NCI-H187 treated with DMSO at 0.1 percent for 48 hours (cell line): ENCODE measurements at places on chromosomes 3 and 15.

GRCh38 chr3:7630351-7630911 is 769.5 kb downstream of the GRM7 start:
- no peak for DNase-seq

DNA sequence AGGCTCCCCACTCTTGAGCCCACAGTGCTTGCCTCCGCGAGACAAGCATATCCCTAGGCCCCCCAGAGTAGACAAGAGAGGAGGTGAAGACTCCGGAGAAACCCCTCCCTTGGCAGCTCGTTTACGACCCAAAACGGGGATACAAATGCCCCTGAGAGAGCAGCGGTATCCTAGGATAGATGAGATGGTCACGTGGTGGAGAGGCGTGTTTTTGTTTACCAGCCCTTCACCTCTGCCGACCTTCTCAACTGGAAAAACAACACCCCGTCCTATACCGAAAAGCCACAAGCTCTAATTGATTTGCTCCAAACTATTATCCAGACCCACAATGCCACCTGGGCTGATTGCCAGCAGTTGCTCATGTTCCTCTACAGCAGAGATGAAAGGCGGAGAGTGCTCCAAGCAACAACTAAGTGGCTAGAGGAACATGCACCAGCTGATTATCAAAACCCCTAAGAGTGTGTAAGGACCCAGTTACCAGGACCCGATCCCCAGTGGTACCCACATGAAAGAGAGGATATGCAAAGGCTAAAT is 99.5 kb upstream of the OSBPL11 start:
- no peak for DNase-seq

GRCh38 chr3:169913323-169913722 is 2.0 kb downstream of the SAMD7 start:
- DNase-seq, result no peak

DNA sequence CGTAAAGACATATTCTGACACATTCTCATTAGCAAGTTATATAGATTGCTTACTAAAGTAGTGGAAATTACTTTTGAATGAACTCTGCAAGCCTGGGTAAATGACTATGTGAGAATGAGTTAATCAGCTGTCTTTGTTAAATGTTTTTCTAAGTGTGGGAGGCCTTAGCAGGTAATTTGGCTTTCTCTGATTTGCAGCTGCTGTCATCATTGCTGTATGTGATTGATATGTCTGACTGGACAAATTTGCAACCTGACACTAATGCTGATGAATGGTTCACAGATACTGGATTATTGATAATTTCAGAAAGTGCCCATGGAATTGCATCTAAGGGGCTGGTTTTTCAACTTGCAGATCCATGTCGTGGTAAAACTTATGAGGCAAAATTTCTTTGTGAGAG is 372.2 kb upstream of the SGO1 start:
- DNase-seq, result no peak

DNA sequence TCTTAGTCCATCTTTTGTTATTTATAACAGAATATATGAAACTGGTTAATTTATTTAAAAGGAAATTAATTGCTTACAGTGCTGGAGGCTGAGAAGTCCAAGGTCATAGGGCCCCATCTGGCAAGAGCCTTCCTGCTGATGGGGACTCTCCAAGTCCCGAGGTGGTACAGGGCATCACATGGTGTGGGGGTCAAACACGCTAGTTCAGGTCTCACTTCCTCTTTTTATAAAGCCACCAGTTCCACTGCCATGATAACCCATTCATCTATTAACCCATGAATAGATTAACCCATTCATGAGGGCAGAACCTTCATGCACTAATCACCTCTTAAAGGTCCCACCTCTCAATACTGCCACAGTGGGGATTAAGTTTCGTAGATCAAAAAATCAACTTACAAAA is 659.3 kb downstream of the NAALADL2 start:
- no peak for DNase-seq

DNA sequence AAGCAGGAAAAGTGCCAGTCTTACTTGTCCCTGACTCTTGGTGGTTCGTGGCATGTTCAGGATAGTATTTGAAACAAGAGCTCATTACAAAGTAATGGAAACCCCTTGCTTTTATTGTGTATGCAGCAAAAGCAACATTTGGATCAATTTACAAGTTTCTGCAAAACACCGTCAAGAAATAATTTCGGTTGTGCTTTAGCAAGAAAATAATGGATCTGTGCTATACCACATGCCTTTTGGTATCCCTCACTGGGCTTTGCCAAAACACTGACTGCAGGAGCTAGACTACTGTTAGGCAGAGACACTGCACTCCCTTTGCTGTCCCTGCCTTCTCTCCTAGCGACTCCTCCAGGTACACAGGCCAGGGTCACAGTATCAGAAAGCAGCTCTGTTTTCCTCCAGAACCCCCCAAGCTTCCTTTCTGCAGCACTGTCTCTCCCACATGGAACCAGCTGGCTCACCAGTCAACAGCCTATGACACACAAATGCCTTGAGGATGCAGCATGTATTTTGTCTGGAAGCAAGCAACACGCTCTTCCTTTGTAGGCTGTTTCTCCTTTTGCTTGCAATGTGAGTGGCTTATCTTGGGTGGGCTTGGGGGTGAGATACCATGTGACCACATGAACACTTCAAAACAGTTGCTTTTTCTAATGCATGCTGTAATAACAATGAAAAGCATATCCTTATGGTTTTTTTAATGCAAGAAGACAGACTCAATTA is 111.4 kb downstream of the PGPEP1L start:
- no peak for DNase-seq

GRCh38 chr3:14143271-14144225 is 18.7 kb downstream of the TMEM43 start:
- no peak for DNase-seq

DNA sequence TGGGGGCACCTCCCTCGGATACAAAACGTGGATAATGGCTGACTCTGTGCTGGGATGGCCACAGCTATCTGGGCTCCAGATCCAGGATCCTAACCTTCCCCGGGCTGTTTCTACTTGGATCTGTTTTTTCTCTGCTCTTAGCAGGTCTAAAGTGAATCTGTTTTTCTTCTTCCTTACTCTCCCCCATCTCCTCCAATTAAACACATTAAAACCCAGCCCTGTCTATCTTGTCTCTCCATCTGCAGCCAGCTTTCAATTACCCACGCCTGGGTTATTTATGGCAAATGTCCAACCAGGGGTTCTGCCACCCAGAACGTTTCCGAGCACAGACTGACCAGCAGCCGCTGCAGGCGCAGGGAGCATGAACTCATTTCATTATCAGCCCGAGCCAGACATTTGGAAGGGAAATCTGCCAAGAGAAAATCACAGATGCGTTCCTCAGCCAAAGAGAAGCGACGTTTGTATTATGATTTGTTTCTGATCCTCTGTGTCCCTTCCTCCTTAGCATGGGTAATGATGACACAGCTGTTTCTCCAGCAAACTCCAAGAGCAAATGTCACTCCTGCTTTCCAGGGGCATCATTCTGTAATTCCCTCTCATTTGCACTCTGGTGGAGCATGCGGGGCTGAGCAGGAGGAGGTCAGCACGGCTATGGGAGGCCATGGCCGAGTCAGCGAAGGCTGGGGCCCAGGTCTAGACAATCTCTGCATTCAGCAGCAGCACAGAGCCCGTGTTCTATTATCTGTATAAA is 42.0 kb downstream of the UMPS start:
- no peak for DNase-seq

GRCh38 chr3:139530717-139531116 is 8.8 kb downstream of the RBP1 start:
- DNase-seq, result no peak

- DNase-seq, result no peak
Measured at GRCh38 chr3:128447561-128448013, 19.1 kb downstream of the DNAJB8 start.

GRCh38 chr3:11641683-11642430 is 1.9 kb downstream of the VGLL4 start:
- no peak for DNase-seq

DNA sequence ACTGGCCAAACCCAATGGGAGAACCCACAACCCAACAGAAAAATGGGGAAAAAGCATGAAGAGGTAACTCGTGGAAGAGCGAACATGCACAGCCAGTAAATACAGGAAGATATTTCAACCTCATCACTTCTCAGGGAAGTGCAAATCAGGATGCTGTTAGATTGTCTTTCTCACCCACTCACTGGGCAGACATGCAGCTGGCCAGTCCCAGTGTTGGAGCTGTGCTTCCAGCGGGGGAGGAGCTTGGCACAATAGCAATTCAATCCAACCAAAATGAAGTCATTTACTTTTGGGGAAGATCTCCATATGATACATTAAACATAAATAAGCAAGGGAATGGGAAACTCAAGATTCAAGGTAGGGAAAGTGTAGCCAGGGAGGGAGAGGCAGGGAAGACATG is 12.1 kb downstream of the WNT7A start:
- no peak for DNase-seq

DNA sequence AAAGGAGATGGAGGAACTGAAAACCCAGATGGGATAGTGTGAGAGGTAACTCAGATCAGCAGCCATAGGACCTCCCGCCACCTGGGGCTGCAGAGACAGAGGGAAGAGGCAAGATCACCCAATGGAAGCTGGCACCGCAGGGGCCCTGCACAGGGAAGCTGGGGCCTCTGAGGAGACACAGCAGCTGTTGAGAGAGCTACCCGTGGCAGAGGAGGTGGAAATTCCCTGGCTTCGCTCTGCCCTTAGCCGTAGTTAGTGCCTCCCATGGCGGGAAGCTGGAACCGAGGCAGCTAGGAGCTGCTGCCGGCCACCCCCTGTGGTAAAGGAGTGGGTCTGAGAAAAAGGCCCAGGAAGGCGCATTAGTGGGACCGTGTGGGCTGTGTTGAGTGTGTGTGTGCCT is 18.0 kb upstream of the PLXNA1 start:
- no peak for DNase-seq

DNA sequence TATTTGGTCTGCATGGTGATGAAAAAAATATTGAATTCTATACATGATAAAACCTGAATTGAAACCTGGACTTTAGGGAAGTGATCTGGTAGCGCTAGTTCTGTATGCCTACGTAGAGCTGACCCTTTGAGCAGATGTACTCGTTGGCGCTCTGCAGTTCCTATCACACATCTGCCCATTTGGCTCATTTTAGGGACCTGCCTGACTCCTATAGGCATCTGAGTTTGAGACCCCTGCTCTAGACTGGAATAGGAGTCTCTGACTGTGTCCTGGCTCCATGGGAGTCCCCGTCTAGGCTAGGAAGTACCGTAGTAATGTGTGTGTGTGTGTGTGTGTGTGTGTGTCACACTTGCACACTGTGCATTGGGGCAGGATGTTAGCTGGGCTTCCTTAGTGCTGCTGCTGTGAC is 21.2 kb downstream of the STARD5 start:
- no peak for DNase-seq

DNA sequence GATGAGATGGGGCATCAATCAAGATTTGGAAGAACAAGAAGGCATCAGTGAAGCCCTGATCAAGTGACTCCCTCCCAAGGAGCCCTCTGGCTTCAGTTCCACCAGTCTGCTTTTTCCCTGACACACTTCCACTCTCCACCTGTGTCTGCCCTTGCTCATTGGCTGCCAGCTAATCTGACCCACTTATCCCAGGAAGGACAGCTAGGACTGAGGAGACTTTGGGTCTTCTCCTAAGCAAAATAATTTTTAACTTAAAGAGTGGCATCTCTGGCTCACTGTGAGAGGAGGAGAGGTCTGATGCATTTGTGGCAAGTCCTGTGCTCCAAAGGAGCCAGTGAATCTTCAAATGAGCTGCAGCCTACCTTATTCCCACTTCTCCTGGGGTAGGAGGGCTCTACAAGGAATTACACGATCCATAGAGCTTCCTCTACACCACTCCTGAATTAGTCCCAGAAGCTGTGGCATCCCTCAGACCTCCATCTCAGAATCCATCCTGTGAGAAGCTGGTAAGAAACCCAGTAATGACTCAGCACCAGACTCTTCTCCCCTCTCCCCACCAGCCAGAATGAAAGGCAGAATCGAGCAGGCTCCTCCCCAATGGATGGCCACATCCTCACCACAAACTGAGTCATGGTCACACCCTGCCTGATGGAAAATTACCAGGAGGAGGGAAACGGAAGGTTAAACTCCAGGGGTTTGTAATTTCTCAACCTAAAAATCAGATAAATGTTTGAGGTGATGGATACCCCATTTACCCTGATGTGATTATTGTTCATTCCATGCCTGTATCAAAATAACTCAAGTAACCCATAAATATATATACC is 6.3 kb upstream of the PKM start:
- DNase-seq, result no peak

DNA sequence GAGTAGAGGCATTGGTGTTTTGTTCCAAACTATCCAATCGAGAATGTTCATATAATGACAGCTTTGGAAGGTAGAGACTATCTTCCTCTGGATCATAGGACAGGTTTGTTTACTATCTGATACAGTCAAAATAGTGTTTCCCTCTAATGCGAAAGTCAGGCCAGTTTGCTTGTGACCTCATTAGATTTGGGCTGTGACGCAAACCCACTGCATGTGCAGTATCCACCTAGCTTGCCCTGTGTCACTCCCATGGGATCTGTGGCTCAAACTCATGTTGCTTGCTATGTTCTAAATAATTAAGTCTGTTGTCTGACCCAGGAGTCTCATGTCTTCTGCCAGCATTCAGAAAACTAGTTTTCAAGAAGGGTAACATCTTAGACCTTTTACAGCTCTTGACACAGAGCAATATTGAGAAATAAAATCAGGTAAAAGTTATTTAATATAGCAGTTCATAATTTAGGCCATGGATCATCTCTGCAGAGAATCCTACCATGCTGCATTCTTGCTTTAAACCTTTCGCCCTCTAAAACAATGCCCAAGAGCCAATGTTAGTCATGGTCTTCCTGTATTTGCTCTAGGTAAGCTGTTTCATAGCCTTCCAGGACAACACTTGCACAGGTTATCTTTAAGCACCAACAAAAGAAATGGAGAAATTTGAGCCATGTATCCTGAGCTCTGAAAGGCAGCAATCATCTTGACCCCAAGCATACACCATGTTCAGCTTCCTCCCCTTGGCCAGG is 26.4 kb downstream of the NIT2 start:
- DNase-seq, result no peak

- DNase-seq, result no peak
Measured at GRCh38 chr3:64763980-64764379, 76.2 kb upstream of the ADAMTS9 start.

GRCh38 chr3:21158861-21159542 is 592.0 kb downstream of the ZNF385D start:
- DNase-seq, result no peak

GRCh38 chr3:117480972-117481371 is 771.4 kb downstream of the TUSC7 start:
- DNase-seq, result no peak

- DNase-seq, result no peak
Measured at GRCh38 chr3:45944830-45945620, 1.8 kb downstream of the CXCR6 start.

DNA sequence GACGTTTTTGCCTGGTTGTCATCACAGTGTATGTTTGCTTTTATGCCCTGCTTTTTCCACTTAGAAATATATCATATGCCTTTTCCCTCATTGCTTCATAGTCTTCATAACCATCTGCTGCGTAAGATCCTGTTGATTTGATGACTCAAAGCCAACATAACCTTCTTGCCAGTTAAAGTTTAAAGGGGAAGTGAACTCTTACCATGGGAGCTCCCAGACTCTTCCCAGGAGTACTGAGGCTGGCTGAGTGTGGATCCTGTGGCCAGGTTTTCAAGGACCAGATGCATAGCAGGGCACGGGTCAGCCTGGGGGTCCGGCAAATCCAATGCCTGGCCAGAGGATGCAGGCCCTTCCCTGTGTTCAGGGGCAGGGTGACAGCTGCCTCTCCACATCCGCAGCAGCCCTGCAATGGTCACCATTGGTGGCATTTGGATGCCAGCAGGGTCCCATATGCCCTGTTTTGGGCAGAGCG is 42.0 kb upstream of the SACM1L start:
- no peak for DNase-seq

GRCh38 chr3:101942356-101942755 is 93.0 kb downstream of the NFKBIZ start:
- no peak for DNase-seq
